ENCODE measurements at places on chromosomes 2 and 18.

- DNase-seq = no peak
Measured at GRCh38 chr2:172248785-172249187, 146.1 kb upstream of the DLX2 start.

- DNase-seq = no peak
Measured at GRCh38 chr2:71882236-71882946, 265.3 kb downstream of the CYP26B1 start.

- DNase-seq = no peak
Measured at GRCh38 chr2:17515652-17516051, 2.6 kb downstream of the RAD51AP2 start.

DNA sequence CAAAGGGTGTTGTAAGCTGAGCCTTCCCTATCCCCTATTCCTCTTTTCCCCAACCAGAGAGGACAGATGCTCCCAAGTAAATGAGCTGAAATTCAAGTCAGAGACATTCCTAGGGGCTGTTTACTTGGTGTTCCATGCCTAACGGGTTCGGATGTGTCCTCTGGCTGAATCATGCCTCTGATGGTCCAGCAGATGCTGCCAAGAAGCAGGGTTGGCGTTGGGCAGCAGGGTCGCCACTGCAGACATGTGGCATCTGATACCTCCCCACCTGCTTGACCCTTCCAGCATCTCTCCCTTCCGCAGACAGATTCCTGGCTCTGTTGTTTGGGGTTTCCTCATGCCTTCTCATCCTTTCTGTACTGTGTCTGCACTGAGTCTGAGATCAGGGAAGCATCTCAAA lies 108.3 kb downstream of the HNRNPLL start:
- no peak for DNase-seq

DNA sequence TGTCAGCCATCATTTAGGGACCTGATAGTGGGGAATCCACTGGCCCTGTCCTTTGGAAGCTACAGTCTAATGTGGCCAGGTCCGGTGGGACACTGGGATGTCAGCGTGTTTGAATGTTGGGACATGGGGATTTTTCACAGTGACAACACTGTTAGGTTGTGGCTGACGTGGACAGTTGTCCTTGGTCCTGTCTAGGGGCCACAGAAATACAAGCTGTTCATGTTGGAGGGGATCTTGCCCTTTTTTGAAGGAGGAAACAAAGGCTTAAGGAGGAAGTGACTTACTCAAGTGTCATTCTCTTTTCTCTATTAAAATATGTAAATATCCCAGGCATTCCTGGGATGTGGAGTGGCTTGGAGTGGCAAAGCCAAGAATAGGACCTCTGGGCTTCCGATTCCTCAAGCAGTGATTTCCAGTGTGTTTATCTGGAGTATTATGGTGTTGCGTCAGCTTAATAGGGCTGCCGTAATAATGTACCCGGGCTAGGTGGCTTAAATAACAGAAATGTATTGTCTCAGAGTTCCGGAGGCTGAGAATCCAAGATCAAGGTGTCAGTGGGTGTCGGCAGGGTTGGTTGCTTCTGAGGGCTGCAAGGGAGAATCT lies 8.5 kb downstream of the ACOXL start:
- no peak for DNase-seq

DNA sequence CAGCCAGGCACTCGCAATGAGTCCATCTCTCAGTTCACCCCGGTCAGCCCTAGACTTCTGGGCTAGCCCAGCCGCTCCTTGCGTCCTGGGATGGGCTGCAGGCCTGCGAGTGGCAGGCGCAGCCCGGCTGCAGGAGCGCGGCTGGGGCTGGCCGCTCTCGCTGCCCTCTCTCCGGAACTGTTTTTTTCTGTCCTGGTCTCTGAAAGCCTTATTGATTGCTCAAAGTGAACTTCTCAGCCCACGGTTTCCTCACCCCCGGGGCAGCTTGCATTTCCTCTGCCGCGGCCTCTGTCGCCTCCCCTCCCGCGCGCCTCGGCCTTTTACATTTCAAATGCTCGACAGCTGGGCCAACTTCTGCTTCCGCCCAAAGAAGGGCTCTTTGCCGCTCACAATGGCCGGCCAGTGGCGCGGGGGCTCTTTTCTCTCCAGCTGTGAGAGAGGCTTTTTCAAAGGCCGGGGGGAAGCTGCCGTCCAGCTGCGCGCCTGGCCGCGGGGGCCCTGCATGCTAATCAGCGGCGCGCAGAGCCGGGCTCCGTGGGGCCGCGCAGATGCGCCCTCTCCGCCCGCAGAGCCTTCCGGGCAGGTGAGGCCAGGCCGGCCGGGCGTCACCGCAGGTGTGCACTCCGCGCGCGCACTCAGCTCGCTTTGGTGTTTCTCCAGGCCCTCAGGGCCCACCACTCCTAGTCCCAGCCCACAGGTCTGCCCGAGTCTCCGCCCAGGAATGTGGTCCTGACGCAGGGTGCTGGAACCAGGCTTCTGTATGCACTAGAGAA lies 513.8 kb downstream of the RNF144A start:
- peak; percentile 23 for DNase-seq

GRCh38 chr2:42909966-42910365 lies 117.6 kb upstream of the HAAO start:
- no peak for DNase-seq

GRCh38 chr18:1438967-1439366 lies 534.3 kb downstream of the ADCYAP1 start:
- DNase-seq = no peak

- no peak for DNase-seq
Measured at GRCh38 chr2:106205488-106205887, 11.4 kb upstream of the UXS1 start.

GRCh38 chr2:65834771-65835475 lies 402.5 kb upstream of the SPRED2 start:
- no peak for DNase-seq

DNA sequence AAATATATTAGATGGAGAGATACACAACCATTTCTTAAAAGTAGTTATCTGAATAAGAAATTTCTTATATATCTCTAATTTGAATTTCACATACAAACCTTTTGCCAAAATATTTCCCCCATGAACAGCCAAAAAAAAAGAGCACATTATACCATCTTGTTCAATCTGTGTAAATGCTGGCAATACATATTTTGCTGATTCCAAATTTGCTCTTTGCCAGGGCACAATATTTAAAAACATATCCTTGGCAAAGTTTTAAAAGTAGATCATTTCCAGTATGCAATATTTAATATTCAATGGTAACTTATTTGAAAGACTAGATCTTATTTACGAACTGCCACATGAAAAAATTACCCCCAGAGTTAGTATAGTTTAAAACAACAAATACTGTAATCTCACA lies 204.2 kb downstream of the CBLN2 start:
- DNase-seq = no peak

- DNase-seq = no peak
Measured at GRCh38 chr2:235675678-235676535, 182.1 kb downstream of the AGAP1 start.

DNA sequence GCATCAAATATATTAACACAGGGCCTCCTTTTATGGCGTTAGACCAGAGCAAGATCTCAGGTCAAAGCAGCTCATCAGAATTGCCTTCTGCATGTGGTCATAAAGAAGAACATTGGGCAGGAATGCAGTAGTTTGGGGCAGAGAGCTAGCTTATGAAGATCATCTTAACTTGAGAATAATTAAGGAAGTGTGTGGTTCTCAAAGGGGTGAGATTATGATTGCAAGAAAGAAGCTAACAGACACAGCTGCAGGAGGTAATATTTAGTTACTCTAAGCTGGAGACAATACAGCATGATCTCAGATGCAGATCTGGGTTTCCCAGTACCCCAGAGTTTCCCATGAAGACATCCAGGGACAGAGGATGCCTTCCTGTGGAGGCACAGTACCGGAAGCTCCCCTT lies 91.6 kb downstream of the TTC27 start:
- no peak for DNase-seq

Measured in stimulated activated CD8-positive, alpha-beta memory T cell treated with anti-CD3 and anti-CD28 coated beads, Interleukin-7, amount 100 ng/mL, for 1 hour (primary cell).